HCEC 1CT (cell line): ENCODE measurements at places on chromosomes 2 and 18.

GRCh38 chr2:226187616-226188015, 612.0 kb downstream of the IRS1 start:
- DNase-seq = peak; percentile 75

GRCh38 chr2:112980537-112980936, 2.7 kb downstream of the IL36G start:
- DNase-seq = no peak

DNA sequence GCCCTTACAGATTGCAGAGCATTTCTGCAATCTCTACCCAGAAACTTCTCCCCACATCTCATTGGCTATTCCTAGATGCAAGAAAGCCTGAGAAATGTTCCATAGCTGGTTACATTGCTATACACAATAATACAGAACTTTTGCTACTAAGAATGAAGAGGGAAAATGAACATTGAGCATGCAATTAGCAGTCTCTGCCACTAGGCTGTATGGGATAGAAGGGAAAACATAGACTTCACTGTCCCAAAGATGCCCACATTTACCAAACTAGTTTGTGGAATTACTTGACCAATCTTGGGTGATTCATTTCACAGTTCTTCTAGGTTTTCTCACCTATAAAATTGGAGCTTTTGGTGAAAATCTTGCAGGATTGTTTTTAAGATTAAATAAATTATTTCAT, 265.7 kb upstream of the NT5C1B start:
- peak; percentile 30 for DNase-seq

DNA sequence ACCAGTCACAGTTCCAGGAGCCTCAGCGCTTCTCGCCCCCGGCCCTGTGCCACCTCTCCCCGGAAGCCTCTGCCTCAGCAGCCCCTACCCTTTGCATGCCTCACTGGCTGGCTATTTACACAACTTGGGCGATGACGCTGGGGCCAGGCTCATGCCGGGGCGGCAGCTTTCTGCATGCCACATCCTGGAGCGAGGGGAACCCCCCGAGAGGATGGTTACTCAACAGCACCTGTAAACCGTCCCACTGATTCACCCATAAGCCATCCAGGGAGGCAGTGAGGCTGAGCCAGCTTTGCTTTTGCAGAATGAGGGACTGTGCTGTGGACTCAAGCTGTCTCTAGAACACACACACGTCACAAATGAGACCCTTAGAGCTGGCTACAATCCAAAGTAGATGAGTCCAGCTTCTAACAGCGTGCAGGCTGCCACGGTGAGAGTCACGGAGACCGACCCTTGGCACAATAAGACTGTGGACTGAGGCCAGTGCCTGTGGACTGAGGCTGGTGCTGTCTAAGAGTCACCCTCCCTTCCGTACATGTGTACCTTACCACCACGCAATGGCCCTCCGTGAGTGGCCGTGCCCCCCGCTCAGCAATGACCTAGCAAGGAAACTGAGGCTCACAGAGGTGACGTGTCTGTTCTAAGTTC, 45.6 kb upstream of the ODC1 start:
- peak; percentile 39 for DNase-seq

DNA sequence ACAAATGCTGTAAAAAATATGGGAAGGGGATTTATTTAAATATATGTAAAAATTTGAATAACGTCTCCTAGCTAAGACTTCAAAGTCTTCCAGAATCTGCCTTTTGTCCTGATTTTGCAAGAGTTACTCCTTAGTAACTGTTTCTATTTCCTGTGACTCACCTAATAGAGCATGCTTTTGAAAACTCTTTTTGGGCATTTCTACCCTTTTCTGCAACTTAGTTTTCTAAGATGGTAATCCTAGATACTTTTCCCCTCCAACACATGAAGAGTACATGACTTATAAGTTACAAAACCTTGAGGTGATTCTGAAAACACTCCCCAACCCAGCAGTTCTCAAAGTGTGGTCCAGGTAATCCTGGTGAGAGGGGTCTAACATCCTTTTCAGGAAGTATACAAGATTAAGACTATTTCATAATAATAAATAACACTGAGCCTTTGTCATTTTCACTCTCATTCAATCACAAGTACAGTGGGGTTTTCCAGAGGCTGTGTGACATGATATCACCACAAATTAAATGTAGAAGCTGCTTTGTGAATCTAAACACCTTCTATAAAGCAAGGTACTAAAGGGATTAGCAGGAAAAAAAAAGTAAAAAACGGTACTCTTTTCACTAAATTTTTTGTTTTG, 31.9 kb downstream of the PPP4R3B start:
- DNase-seq = peak; percentile 81

DNA sequence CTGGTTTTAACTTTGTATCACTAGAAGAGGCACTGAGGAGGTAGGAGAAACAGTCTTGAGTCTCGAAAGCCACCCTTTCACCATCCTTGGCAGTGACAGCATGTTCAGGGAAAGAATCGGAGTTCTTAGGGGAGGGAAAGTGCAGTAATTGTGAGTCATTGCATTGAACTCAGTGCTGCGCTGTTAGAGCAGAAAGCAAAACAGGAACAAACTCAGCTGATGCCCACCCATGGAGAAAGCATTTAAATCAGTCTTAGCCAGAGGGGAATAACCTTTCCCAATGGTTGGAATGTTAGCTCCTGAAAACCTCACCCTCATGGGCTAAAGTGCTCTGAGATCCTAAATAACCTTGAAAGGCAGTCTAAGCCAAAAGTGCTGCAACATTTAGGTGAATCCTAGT, 845.6 kb upstream of the CNTNAP5 start:
- no peak for DNase-seq

DNA sequence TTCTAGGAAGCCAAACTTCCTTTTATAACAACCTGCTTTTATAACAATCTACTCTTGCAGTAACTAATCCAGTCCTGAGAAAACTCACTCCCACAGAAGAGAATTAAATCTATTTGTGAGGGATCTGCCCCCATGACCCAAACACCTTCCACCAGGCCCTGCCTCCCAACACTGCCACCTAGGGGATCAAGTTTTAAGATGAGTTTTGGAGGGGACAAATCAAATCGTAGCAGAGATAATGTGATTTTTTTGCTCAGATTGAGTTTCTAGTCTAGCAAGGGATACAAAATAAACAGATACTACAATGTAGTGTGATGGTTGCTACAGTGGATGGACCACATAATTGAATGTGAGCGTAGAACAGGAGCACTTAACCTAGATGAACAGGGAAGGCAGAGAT, 52.2 kb downstream of the NCOA1 start:
- DNase-seq = no peak

- DNase-seq = peak; percentile 32
Measured at GRCh38 chr18:7164323-7165004, 46.9 kb upstream of the LAMA1 start.

GRCh38 chr2:186835628-186836027, 13.3 kb downstream of the ZSWIM2 start:
- no peak for DNase-seq

DNA sequence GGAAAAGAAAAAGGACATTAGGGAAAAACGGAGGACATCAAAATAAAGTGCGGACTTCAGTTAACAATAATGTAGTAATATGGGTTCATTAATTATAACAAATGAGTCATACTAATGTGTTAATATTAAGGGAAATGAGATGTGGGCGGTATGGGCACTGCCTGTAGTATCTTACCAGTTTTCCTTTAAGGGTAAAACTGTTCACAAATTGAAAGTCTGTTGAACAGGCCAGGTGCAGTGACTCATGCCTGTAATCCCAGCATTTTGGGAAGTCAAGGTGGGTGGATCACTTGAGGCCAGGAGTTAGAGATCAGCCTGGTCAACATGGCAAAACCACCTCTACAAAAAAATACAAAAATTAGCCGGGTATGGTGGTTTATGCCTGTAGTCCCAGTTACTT, 56.8 kb upstream of the PMAIP1 start:
- no peak for DNase-seq

DNA sequence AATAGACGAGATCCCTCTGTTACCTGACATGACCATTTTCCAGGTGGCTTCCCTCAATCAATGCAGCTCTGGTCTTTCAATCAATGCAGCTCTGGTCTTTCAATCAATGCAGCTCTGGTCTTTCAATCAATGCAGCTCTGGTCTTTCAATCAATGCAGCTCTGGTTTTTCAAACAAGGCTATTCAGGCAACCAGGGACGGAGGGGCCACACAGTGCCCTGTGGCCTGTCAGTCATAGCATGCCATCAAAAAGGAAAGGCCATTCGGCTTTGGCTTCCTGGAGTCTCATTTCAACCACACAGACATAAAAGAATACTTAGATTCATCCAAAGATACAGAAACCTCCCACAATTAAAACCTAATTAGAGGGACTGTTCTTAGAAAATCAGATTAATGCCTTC, 13.3 kb downstream of the MPP4 start:
- DNase-seq = no peak

- peak; percentile 42 for DNase-seq
Measured at GRCh38 chr2:109736177-109736827, 57.8 kb upstream of the RGPD5 start.

DNA sequence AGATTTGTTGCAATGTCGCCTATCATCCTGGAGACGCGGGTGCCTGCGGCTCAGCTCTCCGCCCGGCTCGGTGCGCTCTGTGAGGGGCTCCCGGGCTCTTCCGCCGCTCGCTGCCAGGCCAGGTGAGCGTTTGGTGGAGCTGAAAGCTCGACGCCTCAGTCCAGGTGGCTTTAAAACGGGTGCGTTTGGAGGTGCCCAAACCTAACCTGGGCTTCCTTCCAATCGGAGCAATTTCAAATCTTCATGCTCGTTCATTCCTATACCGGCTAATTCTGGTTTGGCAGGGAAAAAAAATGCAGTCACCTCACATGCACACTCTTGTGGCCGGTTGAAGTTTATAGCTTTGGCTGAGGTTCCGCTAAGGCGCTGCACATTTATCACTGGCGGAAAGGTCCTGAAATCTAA, at the start of gene SLC16A14:
Gene SLC16A14 (minus strand): TSS at position 274 of the 405 bp plus-strand sequence. CDS start 9,572 bp downstream, outside the sequence.
- no peak for DNase-seq

GRCh38 chr2:46097714-46098480, 199.3 kb upstream of the EPAS1 start:
- DNase-seq = peak; percentile 96

GRCh38 chr2:136128905-136129304, 11.0 kb upstream of the CXCR4 start:
- DNase-seq = no peak

DNA sequence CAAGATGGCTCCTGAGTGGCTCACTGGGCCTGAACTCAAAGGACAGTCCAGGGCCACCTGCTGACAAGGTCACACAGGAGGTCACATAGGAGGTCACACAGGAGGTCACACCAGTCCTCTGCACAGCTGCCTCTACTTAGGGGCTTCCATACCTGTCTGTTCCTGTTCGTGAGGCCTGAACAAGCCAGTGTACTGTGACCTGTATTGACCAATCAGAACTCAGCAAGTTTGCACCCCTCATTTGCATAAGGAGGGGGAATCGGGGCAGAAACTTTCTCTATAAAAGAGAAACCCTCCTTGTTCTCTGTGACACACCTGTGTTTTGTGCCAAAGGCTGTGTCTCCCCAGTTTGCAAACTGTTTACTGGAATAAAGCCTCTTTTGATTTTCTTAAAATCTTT, 478.9 kb downstream of the EIPR1 start:
- DNase-seq = no peak

GRCh38 chr2:135037831-135038230, 9.4 kb downstream of the MAP3K19 start:
- DNase-seq = peak; percentile 29

GRCh38 chr18:61471541-61471940, 138.3 kb downstream of the CDH20 start:
- DNase-seq = no peak

- DNase-seq = no peak
Measured at GRCh38 chr2:76498360-76498759, 787.6 kb upstream of the GCFC2 start.

- DNase-seq = peak; percentile 4
Measured at GRCh38 chr2:180559771-180560170, 420.6 kb upstream of the UBE2E3 start.

- DNase-seq = no peak
Measured at GRCh38 chr18:9663377-9663776, 44.7 kb upstream of the RAB31 start.

- DNase-seq = peak; percentile 87
Measured at GRCh38 chr18:48623468-48624235, 84.8 kb downstream of the CTIF start.

- no peak for DNase-seq
Measured at GRCh38 chr2:5325523-5325922, 366.7 kb upstream of the SOX11 start.
